Fibroblast of skin of back (primary cell): ENCODE measurements at places on chromosomes 7 and 10.
A peak's percentile ranks its signal among the peaks of the same experiment; 100 is the strongest.

GRCh38 chr7:50721160-50721559 is 61.5 kb downstream of the GRB10 start:
- DNase-seq, result peak; percentile 34

DNA sequence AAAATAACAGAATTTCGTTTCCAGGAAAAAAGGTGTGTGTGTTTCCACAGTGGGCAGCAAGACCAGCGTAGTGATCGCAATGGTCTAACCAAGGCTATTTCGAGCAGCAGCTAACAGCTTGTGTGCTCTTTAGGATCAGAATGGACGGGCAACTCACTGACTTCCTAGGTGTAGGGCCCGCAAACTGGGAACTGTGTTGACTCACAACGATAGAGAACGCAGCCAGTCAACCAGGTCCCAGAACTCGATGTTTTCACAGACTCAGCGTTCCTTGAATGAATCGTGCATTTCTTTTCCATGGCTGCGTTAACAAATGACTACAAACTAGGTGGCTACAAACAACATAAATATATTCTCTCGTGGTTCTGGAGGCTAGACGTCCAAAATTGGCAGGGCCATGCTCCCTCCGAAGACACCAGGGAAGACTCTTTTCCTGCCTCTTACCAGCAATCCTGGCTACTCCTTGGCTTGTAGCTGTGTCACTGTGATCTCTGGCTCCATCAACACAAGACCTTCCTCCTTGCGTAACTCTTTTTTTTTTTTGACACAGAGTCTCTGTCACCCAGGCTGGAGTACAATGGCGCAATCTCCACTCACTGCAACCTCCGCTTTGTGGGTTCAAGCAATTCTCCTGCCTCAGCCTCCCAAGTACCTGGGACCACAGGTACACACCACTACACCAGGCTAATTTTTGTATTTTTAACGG is 39.1 kb downstream of the PODXL start:
- no peak for DNase-seq

GRCh38 chr7:145692237-145692950 is 424.2 kb upstream of the CNTNAP2 start:
- DNase-seq, result peak; percentile 72

DNA sequence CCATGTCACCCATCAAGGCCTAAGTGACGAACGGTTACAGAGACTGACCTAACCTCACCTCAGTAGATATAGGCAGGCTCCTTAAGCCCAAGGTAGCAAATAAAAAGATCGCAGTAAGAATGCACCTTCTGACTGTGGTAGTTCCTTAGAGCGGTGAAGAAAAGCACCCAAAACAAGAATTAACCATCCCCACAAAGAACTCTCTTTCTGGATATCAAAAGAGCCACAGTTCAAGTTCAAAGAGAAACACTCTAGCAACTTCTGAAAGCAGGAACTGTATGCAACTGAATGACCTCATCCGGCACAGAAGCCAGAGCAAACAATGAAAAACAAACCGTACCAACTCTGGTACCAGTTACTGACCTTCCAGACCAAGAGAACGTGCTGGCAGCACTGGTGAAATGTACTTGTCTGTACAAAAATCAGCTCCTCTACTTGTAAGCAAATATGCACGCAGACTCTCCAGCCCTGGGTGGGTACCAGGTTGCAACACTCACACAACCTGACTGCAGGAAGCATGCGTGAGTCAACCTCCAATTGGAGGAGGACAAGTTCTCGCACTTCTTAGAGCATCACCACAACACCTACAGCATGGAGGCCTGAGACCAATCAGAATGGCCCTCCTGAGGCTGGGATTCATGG is 202.7 kb downstream of the FAM107B start:
- no peak for DNase-seq

- DNase-seq, result no peak
Observed at GRCh38 chr7:51227861-51228260, 88.7 kb downstream of the COBL start.
